NCI-H2171 treated with DMSO at 0.1 percent for 48 hours (cell line): ENCODE measurements at places on chromosomes 6 and 20.

DNA sequence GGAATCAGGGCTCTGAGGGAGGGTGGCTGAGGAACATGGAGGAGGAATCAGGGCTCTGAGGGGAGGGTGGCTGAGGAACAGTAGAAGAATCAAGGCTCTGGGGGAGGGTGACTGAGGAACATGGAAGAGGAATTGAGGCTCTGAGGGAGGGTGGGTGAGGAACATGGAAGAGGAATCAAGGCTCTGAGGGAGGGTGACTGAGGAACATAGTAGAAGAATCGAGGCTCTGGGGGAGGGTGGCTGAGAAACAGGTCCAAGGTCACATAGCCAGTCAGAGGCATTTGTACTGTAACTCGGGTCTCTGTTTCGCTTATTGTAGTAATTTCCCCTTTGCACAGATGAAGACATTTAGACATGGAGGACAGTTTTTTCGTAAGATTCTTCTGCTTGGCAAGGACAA, 164.8 kb downstream of the SOBP start:
- DNase-seq: no peak

DNA sequence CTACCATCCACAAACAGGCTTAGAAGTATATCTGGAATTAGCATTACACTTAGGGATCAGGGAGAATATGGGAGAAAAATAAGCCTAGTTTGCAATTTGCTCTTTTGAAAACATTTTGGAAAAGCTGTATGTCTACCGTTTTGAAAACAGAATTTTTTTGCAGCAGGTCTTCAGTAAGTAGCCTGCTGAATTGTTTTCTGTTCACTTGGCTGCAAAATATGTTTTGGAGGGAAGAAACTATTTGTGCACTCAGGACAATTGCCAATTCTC, 39.6 kb downstream of the ILRUN start:
- no peak for DNase-seq

- no peak for DNase-seq
Measured at GRCh38 chr20:4855097-4855496, 133.4 kb downstream of the PRND start.

GRCh38 chr6:152775428-152775827, 24.8 kb downstream of the VIP start:
- peak; percentile 3 for DNase-seq

- no peak for DNase-seq
Measured at GRCh38 chr6:11584244-11584643, 46.7 kb downstream of the TMEM170B start.

DNA sequence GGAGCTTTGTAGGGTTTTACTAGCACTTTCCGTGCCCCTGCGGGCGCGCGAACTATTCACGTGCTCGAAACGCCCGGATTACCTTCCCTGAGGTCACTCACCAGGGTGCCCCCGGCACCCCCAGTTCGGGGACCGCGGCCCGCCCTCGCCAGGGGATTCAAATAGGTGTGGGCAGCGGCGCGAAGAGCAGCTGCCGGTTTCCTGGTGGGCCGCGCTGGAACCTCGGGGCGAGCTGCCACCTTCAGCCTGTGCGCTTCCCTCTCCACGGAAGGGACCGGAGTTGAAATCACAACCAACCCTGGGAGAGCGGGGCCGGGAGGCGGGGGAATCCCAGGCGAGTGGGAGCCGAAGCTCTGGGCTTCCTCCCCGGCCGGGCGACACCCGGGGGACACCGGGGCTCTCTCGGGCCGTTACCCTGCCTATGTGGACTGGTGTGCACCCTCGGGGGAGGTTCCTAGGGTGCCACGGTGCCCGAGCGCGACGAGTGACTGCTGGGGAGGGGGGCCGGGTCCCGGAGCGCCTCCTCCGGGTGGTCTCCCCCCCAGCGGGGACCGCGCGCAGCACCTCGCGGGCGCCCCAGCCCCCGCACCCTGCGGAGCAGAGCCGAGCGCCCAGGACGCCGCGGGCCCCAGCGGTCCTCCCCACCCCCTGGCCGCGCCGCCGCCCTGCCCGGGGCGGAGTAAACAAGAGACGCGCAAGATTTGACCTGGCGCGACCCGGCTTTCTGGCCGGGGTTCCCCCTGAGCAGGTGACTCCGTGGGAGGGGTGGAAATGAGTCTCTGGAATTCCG, 2.1 kb upstream of the HIVEP2 start:
- peak; percentile 56 for DNase-seq

GRCh38 chr6:137692806-137693205, 174.3 kb upstream of the TNFAIP3 start:
- DNase-seq: no peak

DNA sequence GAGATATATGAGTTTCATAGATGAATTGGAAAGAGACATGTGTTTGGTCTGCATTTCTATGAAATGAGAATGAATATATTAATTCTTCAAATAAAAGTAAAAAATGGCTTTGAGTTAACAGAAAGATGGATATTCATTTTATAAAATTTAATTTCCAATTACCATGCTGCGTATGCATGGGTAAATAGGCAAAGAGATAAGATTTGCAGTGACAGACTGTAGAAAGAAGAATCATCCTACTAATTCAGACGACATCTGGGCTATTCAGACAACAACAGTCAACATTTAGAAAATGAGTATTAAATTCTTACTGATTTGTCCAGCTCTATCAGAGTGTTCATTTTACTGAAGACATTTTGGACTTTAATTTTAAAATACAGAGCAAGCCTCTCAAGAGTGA, 602.2 kb upstream of the NRSN1 start:
- DNase-seq: peak; percentile 64

- no peak for DNase-seq
Measured at GRCh38 chr6:12450467-12450866, 160.3 kb downstream of the EDN1 start.

- DNase-seq: peak; percentile 7
Measured at GRCh38 chr6:100846276-100846675, 34.9 kb downstream of the ASCC3 start.

DNA sequence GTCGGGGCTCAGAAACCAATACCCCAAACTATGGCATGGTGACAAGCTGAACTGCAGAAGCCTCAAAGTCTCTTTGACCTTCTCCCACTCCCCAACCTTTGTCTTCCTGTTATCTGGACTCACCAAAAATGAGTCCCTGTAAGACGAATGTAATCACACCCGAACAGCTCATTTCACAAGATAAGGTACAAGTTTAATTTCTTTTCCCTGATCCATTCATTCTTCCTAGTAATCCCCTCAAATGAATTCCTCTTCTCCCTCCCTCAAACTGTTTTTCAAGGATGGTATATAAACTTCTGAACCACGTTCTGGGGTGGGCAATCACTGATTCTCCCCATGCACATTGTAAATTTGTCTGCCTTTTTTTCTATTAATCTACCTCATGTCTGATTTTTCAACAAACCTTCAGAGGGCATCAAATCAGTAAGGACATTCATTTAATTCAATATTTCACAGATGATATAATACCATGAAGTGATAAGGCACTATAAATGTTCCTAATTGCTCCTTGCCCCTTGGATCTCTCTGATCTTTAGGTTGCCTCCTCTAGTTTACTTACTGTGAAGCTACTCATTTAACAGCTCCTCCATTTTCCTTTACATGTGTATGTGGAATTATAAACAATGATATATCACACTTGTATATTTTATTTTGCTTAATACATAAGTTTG, 77.2 kb downstream of the OR2B2 start:
- DNase-seq: no peak

GRCh38 chr20:53087037-53087777, 115.0 kb downstream of the TSHZ2 start:
- DNase-seq: no peak

DNA sequence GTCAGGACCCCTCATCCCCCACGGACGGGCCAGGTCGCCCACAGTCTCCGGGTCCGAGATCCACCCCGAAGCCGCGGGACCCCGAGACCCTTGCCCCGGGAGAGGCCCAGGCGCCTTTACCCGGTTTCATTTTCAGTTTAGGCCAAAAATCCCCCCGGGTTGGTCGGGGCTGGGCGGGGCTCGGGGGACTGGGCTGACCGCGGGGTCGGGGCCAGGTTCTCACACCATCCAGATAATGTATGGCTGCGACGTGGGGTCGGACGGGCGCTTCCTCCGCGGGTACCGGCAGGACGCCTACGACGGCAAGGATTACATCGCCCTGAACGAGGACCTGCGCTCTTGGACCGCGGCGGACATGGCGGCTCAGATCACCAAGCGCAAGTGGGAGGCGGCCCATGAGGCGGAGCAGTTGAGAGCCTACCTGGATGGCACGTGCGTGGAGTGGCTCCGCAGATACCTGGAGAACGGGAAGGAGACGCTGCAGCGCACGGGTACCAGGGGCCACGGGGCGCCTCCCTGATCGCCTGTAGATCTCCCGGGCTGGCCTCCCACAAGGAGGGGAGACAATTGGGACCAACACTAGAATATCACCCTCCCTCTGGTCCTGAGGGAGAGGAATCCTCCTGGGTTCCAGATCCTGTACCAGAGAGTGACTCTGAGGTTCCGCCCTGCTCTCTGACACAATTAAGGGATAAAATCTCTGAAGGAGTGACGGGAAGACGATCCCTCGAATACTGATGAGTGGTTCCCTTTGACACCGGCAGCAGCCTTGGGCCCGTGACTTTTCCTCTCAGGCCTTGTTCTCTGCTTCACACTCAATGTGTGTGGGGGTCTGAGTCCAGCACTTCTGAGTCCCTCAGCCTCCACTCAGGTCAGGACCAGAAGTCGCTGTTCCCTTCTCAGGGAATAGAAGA, 978 bp downstream of the HLA-A start:
- DNase-seq: no peak

DNA sequence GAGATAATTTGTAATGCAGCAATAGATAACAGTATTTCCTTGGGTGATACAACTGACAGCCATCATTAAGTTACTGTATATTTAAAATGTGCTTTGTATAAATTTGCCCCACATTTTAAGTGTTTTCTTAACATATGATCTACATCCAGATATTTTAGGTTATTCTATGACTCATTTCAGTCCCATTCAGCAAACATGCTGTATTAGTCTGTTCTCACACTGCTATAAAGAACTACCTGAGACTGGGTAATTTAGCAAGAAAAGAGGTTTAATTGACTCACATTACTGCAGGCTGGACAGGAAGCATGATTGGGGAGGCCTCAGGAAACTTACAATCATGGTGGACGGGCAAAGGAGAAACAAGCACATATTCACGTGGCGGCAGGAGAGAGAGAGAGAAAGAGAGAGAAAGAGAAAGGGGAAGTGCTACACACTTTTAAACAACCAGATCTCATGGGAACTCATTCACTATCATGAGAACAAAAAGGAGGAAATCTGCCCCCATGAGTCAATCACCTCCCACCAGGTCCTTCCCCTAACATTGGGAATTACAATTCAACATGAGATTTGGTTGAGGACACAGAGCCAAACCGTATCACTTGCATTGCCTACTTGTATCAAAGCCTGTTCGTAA, 9.6 kb upstream of the CHD6 start:
- DNase-seq: no peak

- DNase-seq: no peak
Measured at GRCh38 chr20:53171065-53171464, 198.9 kb downstream of the TSHZ2 start.

DNA sequence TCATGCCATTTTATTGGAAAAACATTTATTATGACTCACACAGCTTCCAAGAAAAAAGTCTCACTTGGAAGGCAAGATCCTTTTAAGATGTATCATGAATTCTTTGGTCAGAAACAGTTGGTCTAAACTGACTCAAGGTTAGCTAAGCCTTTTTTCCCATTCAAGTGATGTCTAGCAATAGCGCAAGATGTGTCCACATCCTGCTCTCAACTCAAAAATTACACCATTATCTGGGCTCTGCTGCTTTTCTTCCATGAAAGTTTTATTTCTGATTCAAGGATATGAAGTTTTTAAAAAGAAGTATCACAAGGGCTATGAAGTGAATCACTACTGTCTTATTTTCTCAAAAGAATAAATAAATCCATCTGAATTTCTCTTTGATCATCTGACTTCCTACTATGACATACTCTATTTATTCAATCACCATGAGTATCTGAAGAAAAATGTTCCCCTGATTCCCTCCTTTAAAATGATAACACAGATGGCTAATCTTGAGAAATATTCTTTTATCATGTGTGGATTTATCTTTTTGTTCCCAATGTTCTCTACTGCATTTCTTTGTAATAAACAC, 139.2 kb downstream of the AHI1 start:
- DNase-seq: no peak
